Vagina (tissue), 2 donors: ENCODE measurements at places on chromosomes 1 and 21. TPM values are rescaled to one million over a fixed set of nuclear protein-coding genes. Genes with fewer than 3 reads are reported as not detected.

DNA sequence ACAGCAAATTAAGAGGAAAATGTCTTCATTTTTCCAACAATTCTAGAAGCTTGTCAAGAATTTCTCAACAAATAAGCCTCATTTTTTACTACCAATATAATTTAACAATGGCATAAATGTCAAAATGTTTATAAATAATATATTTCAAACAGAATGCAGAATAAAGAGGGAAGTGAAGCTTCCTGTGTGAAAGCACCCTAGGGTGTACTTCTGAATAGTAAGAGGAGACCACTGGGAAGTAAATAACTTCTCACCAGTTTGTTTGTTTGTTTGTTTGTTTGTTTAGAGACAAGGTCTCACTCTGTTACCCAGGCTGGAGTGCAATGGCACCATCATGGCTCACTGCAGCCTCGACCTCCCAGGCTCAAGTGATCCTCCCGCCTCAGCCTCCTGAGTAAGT, 244.3 kb downstream of the SLC45A1 start:
- no peak for DNase-seq

GRCh38 chr1:207849646-207850045, 61.3 kb downstream of the CD34 start:
- no peak for DNase-seq

DNA sequence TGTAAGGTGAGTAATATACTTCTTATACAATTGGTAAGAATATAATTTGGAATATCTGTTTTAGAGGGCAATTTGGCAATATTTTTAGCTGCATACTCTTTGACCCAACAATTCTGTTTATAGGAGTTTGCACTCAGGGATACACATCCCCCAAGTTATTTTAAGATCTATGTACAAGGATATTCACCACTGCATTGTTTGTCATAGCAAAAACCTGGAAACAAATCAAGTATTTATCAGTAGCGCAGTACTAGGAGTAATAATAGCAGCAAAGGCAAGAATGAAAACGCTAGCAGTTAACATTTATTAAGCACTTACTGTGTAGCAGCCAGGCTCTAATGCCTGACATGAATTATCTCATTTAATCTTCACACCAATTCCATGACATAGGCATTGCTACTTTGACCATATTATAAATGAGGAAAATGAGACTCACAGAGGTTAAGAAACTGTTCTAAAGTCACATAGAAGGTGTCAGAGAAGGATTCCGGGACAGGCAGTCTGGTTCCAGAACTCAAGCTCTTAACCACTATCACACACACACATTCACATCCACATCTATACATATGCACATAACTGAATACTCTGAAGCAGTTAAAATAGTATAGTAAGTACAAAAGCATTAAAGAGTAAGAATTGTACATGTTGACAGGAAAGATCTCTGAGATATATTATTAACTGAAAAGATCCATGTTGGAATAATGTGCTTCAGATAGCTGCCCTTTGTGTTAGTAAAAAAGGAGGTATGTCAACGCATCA, 30.6 kb downstream of the PHC2 start:
- DNase-seq, result no peak

DNA sequence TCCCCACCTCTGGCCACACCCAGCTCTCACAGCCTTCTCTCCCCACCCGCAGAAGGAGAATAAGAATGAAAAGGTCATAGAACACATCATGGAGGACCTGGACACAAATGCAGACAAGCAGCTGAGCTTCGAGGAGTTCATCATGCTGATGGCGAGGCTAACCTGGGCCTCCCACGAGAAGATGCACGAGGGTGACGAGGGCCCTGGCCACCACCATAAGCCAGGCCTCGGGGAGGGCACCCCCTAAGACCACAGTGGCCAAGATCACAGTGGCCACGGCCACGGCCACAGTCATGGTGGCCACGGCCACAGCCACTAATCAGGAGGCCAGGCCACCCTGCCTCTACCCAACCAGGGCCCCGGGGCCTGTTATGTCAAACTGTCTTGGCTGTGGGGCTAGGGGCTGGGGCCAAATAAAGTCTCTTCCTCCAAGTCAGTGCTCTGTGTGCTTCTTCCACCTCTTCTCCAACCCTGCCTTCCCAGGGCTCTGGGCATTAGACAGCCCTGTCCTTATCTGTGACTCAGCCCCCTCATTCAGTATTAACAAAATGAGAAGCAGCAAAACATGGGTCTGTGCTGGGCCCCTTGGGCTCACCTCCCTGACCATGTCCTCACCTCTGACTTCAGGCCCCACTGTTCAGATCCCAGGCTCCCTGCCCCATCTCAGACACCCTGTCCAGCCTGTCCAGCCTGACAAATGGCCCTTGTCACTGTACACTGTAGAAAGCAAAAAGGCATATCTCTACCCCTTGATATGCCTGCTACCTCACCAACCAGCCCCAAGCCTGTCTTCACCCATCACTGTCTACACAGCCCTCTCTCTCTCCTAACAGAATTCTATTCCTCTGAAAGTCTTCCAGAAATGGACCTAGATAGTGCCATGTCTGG, 3.2 kb downstream of the S100A9 start:
- DNase-seq, result no peak

GRCh38 chr1:52660807-52661206, 27.8 kb downstream of the SHISAL2A start:
- DNase-seq, result no peak

DNA sequence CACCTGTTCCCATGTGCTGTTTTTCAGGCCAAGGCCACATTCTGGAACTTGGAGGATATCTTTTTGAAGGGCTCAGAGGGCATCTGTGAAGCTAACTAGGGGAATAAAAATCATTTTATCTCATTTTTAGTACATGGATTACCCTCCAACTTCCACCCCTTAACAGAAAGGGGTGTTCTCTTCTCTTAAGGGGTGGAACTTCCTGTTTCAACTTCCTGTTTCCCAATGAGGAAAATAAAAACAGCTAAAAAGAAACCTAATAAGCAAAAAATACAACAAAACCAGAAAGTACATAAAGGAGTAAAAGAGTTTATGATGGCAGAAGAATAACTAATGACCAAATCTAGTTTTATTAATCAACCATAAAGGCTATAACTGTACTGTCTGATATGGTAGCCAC, 24.8 kb upstream of the SLC22A15 start:
- DNase-seq, result no peak

DNA sequence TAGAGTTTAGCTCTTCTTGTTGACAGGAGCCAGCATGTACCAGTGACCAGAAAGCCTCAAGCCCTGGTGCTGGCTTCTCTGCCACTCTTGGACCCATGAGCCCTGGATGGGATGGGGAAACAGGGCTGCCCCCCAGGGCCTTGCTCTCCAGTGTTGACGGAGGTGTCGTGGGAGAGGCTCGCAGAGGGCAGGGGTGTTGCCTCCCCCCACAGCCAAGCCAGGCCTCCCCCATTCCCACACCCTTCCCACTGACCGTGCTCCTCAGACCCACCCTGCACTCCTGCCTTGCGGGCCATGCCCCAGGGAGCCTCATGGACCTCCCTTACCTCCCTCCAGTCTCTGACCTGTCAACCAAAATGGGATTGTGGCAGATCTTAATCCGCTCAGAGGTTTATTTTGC, 123.8 kb upstream of the COL6A1 start:
- DNase-seq, result no peak

DNA sequence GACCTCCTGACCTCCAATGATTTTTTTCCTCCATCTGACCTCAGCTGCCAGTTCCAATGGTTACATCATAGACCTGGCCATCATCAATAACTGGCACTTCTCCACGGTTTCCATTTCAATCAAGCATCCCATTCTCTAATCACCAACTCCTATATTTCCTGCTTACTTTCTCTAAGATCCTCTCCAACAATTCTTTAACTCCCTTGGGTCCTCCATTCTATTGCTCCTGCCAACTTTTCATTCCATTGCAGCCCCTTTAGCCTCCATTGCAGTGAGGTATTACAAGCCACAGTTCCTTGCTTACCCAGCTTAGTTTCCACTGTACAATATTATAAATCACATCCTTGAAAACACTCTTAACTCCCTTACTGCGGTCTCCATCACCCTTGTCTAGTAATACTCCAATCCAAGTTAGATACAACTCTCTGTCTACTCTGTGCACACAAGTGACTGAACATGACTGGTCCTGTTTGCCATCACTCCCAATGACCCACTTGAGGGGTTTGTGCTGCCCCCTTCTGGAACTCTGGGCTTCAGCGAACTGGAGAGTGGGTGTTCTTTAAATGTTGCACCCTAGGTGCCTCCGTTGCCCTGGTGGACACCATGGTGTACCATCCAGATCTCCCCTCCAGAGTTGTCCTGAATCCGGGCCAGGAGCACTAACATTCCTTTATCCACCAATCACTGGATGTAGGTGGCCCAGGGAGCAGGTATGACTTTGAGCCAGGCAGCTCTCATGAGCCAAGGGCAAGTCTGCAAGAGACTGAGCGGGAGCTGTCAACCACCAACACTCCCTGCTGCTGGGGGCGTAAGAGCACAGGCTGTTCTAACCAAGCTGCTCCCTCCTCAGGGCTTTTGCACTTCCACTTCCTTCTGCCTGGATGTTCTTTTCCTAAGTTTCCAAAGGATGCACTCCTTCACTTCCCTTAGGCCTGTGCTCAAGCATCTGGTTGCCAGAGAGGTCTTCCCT, 3.7 kb upstream of the FNDC7 start:
- no peak for DNase-seq

DNA sequence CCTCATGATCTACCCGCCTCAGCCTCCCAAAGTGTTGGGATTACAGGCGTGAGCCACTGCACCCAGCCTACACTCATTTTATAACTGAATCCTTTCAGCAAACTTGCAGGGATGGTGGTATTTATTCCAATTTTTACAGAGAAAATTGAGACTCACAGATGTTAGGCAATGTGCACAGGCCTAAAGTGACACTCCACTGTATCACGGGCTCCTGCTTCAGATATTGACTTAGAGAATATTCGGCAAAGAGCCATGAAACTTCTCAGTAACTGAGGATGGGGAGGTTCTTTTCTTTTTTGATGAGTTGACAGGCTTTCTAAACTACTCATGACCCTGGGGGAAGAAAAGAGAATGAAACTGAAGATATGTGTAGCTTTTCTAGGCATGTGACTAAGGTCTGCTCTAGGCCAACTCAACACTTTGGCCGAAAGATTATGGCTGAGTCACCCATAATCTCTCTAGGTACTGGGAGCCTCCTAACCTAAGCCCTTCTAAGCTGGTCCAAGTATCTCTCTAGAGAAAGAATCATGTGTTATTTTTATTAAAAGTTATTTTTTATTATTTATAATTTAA, 19.9 kb upstream of the PTCH2 start:
- DNase-seq, result no peak

- no peak for DNase-seq
These were observed 40.1 kb upstream of the PLEKHO1 start for GRCh38 chr1:150109586-150109985.

DNA sequence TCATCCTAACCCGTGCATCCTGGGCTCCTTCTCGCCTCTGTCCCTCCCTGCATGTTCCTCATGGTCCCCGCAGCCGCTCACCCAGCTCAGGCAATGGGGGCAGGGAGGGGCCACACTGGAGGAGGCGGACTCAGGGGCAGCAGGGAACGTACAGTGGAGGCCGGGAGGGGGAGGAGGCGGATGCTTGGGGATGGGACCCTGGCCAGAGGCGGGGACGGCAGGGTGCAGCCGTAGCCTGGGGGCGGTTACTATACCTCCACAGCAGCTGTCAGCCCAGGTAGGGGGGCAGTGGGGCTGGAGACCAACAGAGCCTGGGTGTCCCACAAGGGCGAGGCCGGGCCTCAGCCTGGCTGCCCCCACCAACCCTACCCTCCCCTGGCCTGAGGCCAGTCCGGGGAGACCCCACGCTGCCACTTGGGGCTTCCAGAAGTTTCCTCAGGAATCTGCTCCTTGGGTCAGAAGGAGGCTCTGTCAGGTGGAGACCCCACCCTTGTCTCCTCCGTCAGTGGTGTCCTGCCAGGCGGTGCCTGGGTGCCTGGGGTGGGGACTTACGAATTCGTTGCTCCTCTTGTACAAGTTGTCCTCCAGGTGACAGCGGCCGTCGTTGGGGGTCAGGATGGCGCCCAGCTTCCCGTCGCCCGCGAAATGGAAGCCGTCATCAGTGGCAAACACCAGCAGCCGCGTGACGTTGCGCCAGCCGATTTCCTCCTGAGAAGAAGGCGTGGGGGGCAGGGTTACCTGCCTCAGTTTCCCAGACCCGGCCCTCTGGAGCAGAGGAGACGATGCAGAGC, 20.7 kb downstream of the ITGB2 start:
- no peak for DNase-seq

GRCh38 chr1:162175379-162176081, 106.0 kb downstream of the NOS1AP start:
- no peak for DNase-seq

DNA sequence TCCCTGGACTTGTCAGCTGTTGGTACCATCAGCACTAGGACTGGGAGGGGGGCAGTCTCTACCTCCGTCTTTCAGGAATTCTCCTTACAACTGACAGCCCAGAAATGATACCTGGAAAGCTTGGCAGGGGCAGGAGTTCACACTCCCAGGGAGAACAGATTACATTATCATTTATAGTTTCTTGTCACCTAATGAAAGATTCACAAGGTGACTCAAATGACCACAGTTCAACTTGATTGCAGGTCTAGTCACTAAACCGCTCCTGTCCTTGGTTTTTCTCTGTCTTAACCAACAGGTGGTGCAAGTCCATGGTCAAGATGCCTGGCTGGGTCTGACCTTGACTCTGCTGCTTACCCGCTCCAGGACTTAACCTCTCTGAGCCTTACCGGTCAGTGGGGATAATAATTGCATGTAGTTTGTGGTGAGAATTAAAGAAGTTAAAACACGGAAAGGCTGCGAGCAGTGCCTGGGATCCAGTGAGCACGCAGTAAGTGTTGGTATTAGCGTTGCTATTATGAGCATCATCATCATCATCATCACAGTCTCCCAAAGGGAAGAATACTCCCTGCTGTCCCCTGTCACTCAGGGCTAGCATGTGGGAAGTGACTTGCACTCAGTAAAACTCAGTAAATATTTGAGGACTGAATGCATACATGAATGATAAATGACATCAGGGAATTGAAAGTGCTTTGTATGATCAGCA, 125.3 kb upstream of the CD34 start:
- no peak for DNase-seq

- no peak for DNase-seq
These were observed 105.8 kb downstream of the MRPL39 start for GRCh38 chr21:25501462-25501861.

DNA sequence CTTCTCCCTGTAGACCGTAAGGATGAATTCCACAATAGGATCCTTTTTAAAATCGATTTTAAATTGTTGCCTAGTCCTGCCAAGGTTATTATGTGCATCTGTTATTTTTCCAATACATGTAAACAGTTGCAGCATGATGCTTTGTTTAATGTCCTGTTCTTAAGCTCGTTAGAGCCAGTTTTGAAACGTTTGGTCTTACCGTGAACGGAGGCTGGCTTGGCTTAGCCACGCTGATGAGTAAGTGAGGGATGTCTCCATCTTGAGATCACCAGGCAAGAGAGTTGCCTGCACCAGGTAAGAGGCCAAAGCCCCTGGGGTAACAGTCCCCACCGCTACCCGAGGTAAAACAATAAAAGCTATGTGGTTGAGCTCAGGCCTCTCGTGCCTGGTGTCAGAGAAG, 17.3 kb downstream of the CSTB start:
- DNase-seq, result no peak

NBPF10 gene
- total RNA-seq, result 2.5 TPM

PSRC1 gene
- total RNA-seq, result 5.4 TPM

KRTAP15-1 gene
- not detected for total RNA-seq

ADORA3 gene
- total RNA-seq, result 5.2 TPM

RAB25 gene
- total RNA-seq, result 52.1 TPM

LRRC8D gene
- total RNA-seq, result 4.4 TPM

VCAM1 gene
- 5.6 TPM for total RNA-seq

AMY1A gene
- total RNA-seq, result not detected
